ENCODE measurements at places on chromosomes 16 and 17.

DNA sequence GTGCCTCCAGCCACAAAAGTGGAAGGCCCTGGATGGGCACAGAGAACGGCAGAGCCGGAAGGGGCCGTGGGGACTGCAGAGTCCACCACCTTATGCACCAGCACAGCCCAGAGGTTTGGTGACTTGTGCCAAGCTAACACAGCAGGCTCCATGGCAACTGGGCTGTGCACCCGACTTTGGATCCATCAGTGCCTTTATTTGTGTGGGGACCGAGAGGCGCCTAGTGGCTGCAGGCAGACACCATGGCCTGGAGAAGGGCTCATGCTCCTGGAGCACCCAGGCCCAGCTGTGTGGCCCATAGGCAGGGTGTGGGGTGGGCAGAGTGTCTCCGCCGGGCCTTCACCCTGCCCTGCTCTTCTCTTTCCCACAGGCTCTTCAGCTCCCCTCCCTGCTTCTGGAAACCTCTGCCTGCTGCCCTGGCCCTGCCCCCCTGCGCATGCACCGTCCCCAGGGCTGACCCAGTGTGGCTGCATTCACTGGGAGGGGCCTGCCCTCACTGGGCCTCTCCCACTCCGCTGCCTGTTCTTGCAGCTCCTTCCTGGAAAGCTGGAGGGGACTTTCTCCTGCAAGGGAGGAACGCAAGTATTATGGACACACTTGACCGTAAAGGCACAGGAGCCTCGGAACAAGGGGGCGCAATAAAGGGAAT is 10.1 kb downstream of the C16orf90 start:
- DNase-seq, result no peak
- no peak overlapping the region for H3K27ac ChIP-seq
- no peaks in the 10 kb centered on the region for H3K27me3 ChIP-seq
- peaks cover 21% of the 10 kb centered on the region for H3K36me3 ChIP-seq
- peaks cover 2% of the 10 kb centered on the region for H3K4me1 ChIP-seq
- no peak overlapping the region for H3K4me3 ChIP-seq

DNA sequence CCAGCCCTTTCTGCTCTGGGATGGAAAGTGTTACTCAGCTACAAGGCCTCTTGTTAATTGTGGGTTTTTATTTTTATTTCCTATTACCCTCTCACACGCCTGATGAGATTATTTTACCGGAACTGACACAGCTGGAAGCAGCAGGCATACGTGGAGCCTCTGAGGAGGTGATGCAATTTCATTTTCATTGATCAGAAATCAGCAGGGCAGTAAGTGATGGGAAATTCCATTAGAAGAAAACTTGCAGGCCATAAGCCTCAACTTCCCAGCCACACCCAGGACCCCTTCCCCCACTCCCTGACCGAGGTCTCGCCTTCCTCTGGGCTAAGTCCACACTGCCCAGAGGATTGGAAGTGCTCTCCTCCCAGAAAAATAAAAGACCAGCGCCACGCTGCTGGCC is 69.7 kb downstream of the ZFHX3 start:
- H3K27me3 ChIP-seq, result no peaks in the 10 kb centered on the region
- H3K27ac ChIP-seq, result no peak overlapping the region
- DNase-seq, result no peak
- H3K36me3 ChIP-seq, result no peaks in the 10 kb centered on the region
- no peak overlapping the region for H3K4me3 ChIP-seq

- no peak overlapping the region for H3K4me3 ChIP-seq
- DNase-seq, result no peak
- no peaks in the 10 kb centered on the region for H3K36me3 ChIP-seq
- H3K4me1 ChIP-seq, result peaks cover 100% of the 10 kb centered on the region
- H3K27ac ChIP-seq, result peak overlapping the region; percentile 81
Observed at GRCh38 chr16:17367036-17367435, 103.7 kb downstream of the XYLT1 start.

GRCh38 chr17:58153046-58153445 is 4.9 kb downstream of the OR4D1 start:
- H3K27ac ChIP-seq, result peak overlapping the region; percentile 63
- H3K4me3 ChIP-seq, result peak overlapping the region; percentile 28
- no peaks in the 10 kb centered on the region for H3K27me3 ChIP-seq
- H3K36me3 ChIP-seq, result peaks cover 1% of the 10 kb centered on the region
- peak; percentile 40 for DNase-seq

DNA sequence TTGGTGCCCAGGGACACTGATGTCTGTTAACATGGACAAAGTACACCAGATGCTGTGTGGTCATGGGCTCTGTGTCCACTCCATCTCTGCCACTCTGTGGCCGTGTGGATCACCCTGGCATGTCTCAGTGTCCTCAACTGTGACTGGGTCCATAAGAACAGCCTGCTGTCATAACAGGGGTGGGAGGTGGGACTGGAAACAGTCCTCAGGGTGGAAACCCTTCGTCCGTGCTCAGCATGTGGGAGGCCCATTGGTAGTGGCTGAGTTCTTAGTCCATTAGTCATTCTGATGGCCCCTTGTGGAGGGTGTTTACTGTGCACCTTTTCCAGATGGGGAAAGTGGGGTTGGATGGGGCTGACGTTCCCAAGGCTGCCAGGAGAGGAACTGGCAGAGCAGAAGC is 12.8 kb downstream of the FLYWCH2 start:
- H3K4me3 ChIP-seq, result no peak overlapping the region
- no peak overlapping the region for H3K27ac ChIP-seq
- no peaks in the 10 kb centered on the region for H3K36me3 ChIP-seq
- DNase-seq, result no peak
- H3K4me1 ChIP-seq, result no peaks in the 10 kb centered on the region

DNA sequence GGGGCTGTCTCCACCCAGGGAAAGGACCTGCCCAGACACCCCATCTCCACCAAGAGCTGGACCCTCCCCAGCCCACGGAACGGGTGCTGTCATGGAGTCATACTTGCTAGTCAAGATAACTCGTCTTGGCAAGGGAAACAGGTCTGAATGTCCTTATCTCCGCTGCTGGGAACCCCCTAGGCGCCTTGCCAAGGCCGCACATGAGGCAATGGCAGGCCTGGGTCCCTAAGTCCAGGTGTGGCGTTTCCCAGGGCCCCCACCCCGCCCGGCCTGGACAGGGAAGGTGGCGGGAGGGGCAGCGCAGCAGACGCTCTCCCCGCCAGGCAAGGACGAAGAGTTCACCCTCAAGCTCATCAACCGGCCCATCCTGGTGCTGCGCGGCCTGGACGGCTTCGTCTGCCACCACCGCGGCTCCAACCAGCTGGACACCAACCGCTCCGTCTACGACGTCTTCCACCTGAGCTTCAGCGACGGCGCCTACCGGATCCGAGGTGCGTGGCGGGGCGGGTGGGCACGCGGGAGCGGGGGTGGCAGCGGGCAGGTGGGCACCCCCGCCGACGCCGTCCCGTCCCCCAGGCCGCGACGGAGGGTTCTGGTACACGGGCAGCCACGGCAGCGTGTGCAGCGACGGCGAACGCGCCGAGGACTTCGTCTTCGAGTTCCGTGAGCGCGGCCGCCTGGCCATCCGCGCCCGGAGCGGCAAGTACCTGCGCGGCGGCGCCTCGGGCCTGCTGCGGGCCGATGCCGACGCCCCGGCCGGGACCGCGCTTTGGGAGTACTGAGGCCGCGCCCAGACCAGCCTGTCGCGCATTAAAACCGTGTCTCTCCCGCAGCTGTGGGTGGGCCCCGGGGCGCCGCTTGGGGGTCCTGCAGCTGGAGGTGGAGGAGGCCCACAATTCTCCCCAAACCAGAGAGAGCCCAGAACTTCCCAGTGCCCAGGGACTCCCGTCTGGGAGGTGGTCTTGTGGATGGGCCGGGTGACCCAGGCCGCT is 8.4 kb downstream of the FSCN2 start:
- DNase-seq, result no peak
- H3K4me1 ChIP-seq, result no peaks in the 10 kb centered on the region
- no peak overlapping the region for H3K4me3 ChIP-seq
- peaks cover 9% of the 10 kb centered on the region for H3K27me3 ChIP-seq

GRCh38 chr16:64445245-64445644 is 676.6 kb downstream of the CDH11 start:
- DNase-seq, result no peak
- H3K27me3 ChIP-seq, result no peaks in the 10 kb centered on the region
- H3K4me1 ChIP-seq, result no peaks in the 10 kb centered on the region
- no peak overlapping the region for H3K27ac ChIP-seq
- no peaks in the 10 kb centered on the region for H3K36me3 ChIP-seq

- no peak overlapping the region for H3K27ac ChIP-seq
- peaks cover 7% of the 10 kb centered on the region for H3K4me1 ChIP-seq
- no peaks in the 10 kb centered on the region for H3K27me3 ChIP-seq
- DNase-seq, result no peak
- H3K36me3 ChIP-seq, result peaks cover 2% of the 10 kb centered on the region
Observed at GRCh38 chr17:59399914-59400313, 68.5 kb downstream of the YPEL2 start.

GRCh38 chr17:50949989-50950877 is 84.1 kb upstream of the TOB1 start:
- peaks cover 15% of the 10 kb centered on the region for H3K4me1 ChIP-seq
- no peaks in the 10 kb centered on the region for H3K27me3 ChIP-seq
- no peak overlapping the region for H3K4me3 ChIP-seq
- no peaks in the 10 kb centered on the region for H3K36me3 ChIP-seq

DNA sequence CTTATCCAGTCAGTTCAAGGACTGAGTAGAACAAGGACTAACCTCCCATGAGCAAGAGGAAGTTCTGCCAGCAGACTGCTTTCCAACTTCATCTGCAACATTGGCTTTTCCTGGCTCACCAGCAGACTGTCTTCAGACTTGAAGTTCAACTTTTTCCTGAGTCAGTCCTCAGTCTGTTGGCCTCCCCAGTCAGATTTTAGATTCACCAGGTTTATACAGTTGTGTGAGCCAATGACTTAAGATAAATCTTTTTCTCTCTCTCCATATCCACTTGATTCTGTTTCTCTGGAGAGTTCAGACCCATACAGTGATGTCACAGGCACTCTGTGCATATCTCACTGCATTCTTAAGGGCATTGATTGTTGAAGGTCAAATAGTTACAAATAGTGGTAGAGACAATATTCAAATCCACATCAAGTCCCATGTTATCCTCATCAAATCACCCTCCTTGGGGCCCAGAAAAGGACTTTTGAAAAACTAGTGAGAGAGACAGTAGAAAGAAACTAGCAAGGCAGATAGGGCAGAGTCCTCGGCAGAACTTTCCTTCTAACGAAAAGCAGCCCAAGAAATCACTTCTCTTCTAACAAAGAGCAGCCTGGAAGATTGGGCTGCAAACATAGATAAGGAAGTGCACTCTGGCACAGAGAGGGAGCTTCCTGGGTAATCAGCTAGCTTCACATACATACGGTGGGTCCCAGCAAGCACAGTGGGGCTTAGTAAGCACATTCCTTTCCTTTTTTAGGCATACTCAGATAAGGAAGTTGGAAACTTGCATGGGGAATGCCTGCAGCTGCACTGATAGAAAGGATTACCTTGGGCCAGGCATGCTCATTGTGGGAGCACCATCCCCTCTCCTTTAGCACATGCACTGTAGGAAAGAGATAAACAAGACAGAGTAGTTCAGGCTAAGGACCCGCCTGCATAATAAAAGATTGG is 132.3 kb upstream of the FAM20A start:
- no peaks in the 10 kb centered on the region for H3K36me3 ChIP-seq
- H3K27me3 ChIP-seq, result peaks cover 18% of the 10 kb centered on the region
- H3K4me1 ChIP-seq, result no peaks in the 10 kb centered on the region
- no peak overlapping the region for H3K27ac ChIP-seq
- no peak overlapping the region for H3K4me3 ChIP-seq
- no peak for DNase-seq

GRCh38 chr17:78538033-78538776 is 39.0 kb downstream of the DNAH17 start:
- peak; percentile 39 for DNase-seq
- H3K36me3 ChIP-seq, result no peaks in the 10 kb centered on the region

DNA sequence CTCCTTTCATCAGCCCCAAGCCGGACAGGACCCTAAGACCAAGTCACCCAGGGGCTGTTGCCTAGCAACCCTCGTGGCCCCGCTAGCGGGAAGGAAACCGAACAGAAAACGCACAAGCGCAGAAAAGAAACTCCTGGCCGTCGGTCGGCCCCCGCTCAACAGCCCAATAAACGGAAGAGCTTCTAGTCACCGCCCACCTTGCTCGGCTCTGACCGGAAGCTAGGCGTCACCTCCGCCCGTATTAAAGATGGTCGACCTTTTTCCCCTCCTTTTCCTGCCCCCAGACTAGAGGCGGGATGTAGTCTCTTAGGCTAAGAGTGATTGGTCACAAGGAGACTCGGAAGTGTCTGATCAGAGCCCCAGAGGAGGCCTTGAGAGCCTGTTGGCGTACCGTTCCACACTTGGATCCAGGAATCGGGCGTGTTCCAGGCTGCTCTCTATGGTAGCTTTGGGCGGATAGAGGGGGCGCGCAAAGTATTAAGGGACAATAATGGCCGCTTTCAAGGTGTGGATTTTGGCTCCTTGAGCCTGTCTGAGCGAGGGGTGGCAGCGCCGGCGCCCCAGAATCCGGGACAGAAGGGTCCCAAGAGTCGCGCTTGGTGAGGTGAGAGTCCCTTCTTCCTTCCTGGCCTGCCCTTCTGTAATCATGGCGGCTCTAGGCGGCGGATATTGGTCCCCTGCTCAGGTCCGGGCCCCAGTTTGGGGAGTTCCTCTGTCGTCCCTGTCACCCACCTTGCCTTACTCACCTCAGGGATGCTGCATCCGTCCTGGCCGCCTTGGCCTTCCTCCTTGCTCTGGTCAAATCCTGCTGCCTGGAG is at the start of the genes DHX38 and TXNL4B:
Gene DHX38, plus strand, starts transcription at position 400 of the 818 bp plus-strand sequence. CDS start 2,311 bp downstream, outside the sequence.
Gene TXNL4B, minus strand, starts transcription at position 173 of the 818 bp plus-strand sequence. CDS start 2,871 bp downstream, outside the sequence.
- no peaks in the 10 kb centered on the region for H3K27me3 ChIP-seq
- peak within 1 kb of the TSS; percentile 96 for H3K27ac ChIP-seq
- peak within 1 kb of the TSS; percentile 99 for H3K4me3 ChIP-seq
- H3K4me1 ChIP-seq, result peaks cover 47% of the 10 kb centered on the region
- DNase-seq, result peak; percentile 88

DNA sequence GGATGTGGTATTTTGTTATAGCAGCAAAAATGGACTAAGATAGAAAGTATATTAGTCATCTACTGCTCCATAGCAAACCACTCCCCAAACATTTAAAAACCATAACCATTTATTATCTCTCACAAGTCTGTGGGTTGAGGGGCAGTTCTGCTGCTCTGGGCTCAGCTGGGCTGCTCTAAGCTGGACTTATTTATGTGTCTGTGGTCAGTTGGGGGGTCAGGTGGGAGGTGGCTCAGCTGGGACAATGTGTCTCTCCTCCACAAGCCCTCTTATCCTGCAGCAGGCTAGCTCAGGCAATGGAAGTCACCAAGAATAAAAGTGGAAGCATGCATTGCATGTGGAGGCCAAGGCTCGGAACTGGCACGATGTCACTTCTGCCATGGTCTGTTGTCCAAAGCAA is 226.1 kb upstream of the N4BP1 start:
- H3K36me3 ChIP-seq, result no peaks in the 10 kb centered on the region
- no peaks in the 10 kb centered on the region for H3K27me3 ChIP-seq
- H3K4me1 ChIP-seq, result no peaks in the 10 kb centered on the region
- H3K27ac ChIP-seq, result no peak overlapping the region
- no peak for DNase-seq

DNA sequence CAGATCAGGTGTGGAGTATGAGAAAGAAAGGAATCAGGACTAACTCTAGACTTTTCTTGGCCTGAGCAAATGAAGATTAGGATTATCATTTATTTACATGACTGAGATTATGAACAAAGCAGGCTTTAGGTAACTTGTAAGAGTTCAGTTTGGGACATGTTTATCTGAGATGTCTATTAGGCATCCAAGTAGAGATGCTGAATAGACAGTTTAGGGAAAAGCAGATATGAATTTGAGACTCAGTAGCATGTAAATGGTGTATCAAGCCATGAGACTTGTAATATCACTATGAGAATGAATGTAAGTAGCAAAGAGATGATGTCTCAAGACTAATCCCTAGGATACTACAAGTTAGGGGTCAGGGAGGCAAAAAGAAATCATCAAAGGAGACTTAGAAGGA is 8.6 kb upstream of the HS3ST2 start:
- no peaks in the 10 kb centered on the region for H3K36me3 ChIP-seq
- no peak for DNase-seq
- no peak overlapping the region for H3K4me3 ChIP-seq
- no peak overlapping the region for H3K27ac ChIP-seq
- peaks cover 6% of the 10 kb centered on the region for H3K27me3 ChIP-seq
- no peaks in the 10 kb centered on the region for H3K4me1 ChIP-seq
